ENCODE measurements at places on chromosomes 2 and 18. TPM values are rescaled to one million over a fixed set of nuclear protein-coding genes. Genes with fewer than 3 reads are reported as not detected.

DNA sequence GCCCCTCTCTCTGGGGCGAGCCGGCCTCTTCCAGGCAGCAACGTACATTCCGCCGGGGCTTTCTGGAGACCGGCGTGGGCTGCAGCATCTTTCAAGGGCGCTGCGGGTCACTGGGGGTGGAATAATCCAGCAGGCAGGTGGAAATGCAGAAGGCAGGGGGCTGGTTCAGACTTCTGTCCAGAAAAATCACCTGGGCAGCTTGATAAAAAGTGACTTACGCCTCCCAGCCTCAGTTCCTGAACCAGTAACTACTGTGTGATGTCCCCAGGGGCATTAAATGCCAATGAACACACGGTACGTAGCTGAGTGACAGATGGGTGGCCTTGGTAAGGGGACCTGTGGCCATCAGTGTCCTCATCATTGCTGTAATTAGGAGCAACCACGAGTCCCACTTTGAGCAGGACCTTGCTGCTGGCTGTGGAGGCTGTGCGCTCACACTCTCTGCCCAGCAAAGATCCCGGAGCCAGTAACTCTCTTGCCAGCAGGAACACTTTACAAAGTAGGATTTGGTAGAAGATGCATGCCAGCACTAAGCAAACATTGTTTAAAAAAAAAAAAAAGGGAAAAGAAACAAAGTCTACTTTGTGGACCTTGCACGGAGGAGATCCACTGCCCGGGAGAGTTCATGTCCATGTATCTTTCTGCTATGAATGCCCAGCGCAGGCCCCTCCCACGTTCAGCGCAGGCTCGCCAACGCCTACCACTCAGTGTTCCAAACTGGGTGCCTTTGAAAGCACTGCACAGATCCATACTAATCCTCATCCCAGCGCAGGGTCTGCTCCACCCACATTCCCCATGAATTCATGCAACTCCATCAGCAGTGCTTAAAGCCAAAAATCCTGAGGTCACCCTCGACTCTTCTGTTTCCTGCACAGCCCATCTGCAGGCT is 177.3 kb downstream of the HDAC4 start:
- H3K36me3 ChIP-seq, result no peaks in the 10 kb centered on the region
- DNase-seq, result no peak
- H3K4me1 ChIP-seq, result peaks cover 30% of the 10 kb centered on the region
- H3K27ac ChIP-seq, result peak overlapping the region; percentile 61
- no peak overlapping the region for H3K4me3 ChIP-seq

GRCh38 chr2:148350199-148350598 is 294.4 kb upstream of the EPC2 start:
- no peak overlapping the region for H3K4me3 ChIP-seq
- H3K36me3 ChIP-seq, result no peaks in the 10 kb centered on the region
- no peaks in the 10 kb centered on the region for H3K27me3 ChIP-seq
- no peak overlapping the region for H3K27ac ChIP-seq
- H3K4me1 ChIP-seq, result no peaks in the 10 kb centered on the region

The C2orf80 gene
- not detected for total RNA-seq

DNA sequence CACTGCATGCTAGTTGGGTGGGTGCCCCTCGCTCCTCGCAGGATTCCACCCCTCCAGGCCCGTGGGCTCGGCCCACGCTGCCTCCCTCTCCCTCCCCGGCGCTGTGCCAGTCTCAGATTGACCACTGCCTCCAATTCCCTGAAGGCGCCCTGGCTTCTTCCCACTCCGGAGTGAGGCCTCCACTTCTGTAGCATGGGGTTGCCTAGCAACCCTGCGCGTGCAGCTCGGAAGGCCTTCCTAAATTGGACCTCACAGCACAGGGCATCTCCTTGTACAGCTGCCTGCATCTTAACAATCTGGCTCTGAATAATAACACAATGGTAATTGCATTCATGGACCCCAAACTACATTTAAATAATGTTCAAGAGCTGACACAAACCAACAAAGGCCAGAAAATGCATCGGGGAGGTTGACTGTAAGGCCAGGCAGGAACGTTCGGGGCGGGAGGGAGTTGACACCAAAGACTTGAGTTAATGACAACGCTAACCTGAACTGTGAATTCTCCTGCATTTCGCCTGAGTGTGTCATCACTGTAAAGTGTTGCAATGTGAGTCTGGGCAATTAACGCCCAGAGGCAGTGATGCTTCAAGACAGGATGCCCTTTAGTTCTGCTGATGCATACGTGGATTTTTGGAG is 222.9 kb downstream of the ZBTB7C start:
- H3K36me3 ChIP-seq, result no peaks in the 10 kb centered on the region
- no peak overlapping the region for H3K27ac ChIP-seq
- H3K27me3 ChIP-seq, result no peaks in the 10 kb centered on the region
- no peak for DNase-seq
- H3K4me1 ChIP-seq, result no peaks in the 10 kb centered on the region
- no peak overlapping the region for H3K4me3 ChIP-seq

DNA sequence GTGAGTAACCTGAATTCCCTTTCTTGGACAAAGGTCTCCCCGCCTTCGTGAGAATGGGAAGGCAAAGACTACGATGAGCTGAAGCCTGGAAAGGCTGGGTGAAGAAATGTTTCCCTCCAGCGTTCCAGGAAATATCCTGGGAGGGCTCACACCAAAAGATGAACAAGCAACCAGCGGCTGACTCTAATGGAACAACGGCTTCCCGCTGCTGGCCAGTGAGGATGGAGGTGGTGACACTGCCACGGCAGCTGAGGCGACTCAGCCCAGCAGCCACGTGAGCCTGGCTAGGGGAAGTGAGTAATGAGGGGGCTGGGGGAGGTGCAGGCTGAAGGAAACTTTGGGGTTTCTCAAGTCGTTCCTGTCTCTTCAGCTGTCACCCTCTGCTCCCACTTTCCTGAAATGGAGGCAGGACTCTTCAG is 105.0 kb upstream of the SMAD7 start:
- no peaks in the 10 kb centered on the region for H3K4me1 ChIP-seq
- H3K27ac ChIP-seq, result no peak overlapping the region
- H3K27me3 ChIP-seq, result no peaks in the 10 kb centered on the region
- no peak for DNase-seq
- no peak overlapping the region for H3K4me3 ChIP-seq
- H3K36me3 ChIP-seq, result no peaks in the 10 kb centered on the region

GRCh38 chr2:122639176-122639575 is 883.7 kb downstream of the TSN start:
- H3K4me3 ChIP-seq, result no peak overlapping the region
- no peak overlapping the region for H3K27ac ChIP-seq
- DNase-seq, result no peak
- no peaks in the 10 kb centered on the region for H3K27me3 ChIP-seq
- no peaks in the 10 kb centered on the region for H3K4me1 ChIP-seq

The GPR55 gene
- 0.05 TPM for total RNA-seq

The L3MBTL4 gene
- total RNA-seq, result 15.0 TPM

- no peak overlapping the region for H3K27ac ChIP-seq
- H3K36me3 ChIP-seq, result no peaks in the 10 kb centered on the region
- no peaks in the 10 kb centered on the region for H3K4me1 ChIP-seq
- H3K4me3 ChIP-seq, result no peak overlapping the region
- H3K27me3 ChIP-seq, result no peaks in the 10 kb centered on the region
Measured at GRCh38 chr2:40265602-40266001, 186.3 kb downstream of the SLC8A1 start.

- DNase-seq, result no peak
- H3K4me3 ChIP-seq, result no peak overlapping the region
- no peaks in the 10 kb centered on the region for H3K27me3 ChIP-seq
- H3K36me3 ChIP-seq, result no peaks in the 10 kb centered on the region
- peaks cover 33% of the 10 kb centered on the region for H3K4me1 ChIP-seq
- no peak overlapping the region for H3K27ac ChIP-seq
Measured at GRCh38 chr18:13455960-13456481, 237.5 kb downstream of the LDLRAD4 start.

The GREB1L gene
- 13.1 TPM for total RNA-seq

The ITGB6 gene
- 0.08 TPM for total RNA-seq

GRCh38 chr2:74216642-74217041 is 18.2 kb downstream of the MTHFD2 start:
- no peaks in the 10 kb centered on the region for H3K4me1 ChIP-seq
- no peak for DNase-seq
- no peak overlapping the region for H3K27ac ChIP-seq
- no peak overlapping the region for H3K4me3 ChIP-seq
- H3K36me3 ChIP-seq, result no peaks in the 10 kb centered on the region

- H3K36me3 ChIP-seq, result no peaks in the 10 kb centered on the region
- no peaks in the 10 kb centered on the region for H3K27me3 ChIP-seq
- no peak for DNase-seq
- no peak overlapping the region for H3K27ac ChIP-seq
- H3K4me1 ChIP-seq, result no peaks in the 10 kb centered on the region
Measured at GRCh38 chr18:42233908-42234307, 278.9 kb downstream of the PIK3C3 start.

DNA sequence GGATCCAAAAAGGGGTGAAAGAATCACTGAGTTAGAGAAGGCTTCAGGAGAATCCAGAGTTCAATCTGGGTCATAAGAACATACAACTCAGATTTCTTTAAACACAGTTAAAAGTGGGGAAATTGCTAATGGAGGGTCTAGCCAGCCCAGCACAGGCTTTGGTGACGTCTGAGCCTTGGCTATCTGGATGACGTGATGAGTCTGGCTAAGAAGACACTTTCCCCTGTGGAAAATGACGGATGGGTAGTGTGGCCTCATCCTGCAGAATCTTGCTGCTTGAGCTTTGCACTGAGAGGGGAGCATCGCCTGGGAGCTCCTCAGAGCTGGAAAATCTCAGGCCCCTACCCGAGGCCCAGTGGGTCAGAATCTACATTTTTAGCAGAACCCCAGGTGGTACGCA is 19.2 kb downstream of the EDAR start:
- no peaks in the 10 kb centered on the region for H3K36me3 ChIP-seq
- H3K4me3 ChIP-seq, result no peak overlapping the region

Measured in liver (tissue), 10 donors.